ENCODE measurements at places on chromosomes 6 and 20.

- DNase-seq: no peak
Measured at GRCh38 chr6:159906400-159906799, 15.6 kb downstream of the MAS1 start.

- DNase-seq: no peak
Measured at GRCh38 chr6:54617730-54618129, 228.8 kb upstream of the FAM83B start.

- no peak for DNase-seq
Measured at GRCh38 chr6:5992551-5993225, 14.0 kb downstream of the NRN1 start.

GRCh38 chr6:142773859-142774648 lies 170.9 kb downstream of the HIVEP2 start:
- DNase-seq: no peak

GRCh38 chr6:22042706-22043105 lies 254.1 kb downstream of the PRL start:
- no peak for DNase-seq

GRCh38 chr6:153117986-153118879 lies 12.8 kb downstream of the RGS17 start:
- no peak for DNase-seq

DNA sequence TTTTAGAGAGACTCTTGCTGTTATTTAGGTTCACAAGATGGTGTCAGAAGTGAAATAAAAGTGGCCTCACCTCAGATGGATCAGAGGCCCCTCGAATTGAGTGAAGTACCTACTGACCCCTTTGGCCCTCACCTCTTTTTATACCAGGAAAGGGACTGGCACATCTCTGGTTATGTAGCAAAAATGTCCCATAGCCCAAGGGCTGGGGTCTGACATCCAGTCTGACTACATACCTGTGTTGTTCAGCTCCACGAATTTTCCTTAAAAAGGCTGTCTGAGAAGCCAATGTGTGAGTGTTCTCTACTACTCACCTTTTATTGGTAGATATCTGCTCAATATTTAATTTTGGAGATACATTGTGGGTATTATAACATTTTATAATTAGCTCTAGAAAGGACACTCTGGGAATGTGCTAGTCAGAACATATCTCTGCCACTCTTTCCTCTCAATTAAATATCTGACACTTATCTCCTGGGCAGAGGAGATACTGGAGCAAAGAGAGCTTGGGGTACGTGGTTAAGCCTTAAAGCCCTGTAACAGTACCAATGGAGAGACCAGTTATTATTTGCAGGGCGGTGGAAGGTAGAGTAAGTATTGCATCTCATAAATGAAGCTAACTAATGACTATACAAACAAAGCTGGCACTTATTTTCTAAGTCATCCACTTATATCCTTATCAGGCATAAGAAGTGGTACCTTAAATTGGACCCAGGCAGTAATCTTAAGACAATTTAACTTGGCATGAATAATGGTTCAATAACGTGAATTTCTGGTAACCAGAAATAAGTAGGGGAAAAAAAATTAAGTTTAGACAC lies 20.0 kb upstream of the IL22RA2 start:
- DNase-seq: no peak

- DNase-seq: no peak
Measured at GRCh38 chr6:156189714-156190113, 587.5 kb upstream of the ARID1B start.

DNA sequence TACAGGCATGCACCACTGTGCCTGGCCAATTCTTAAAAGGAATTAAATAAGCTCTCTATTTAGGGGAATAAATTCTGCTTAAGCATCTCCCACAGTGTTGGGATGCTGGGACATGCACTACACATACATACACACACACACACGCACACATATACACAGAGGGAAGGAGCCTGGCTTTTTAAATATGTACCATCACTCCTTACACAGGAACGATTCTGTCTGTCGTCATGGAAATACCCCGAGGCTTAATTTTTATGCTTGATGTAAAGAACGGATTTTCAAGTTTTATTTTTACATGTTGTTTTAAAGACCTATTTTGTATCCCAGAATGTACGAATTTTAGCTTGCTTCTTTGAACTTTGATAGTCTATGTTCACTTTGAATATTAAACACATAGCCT lies 95.3 kb downstream of the CD109 start:
- no peak for DNase-seq

GRCh38 chr6:90329386-90330077 lies 32.9 kb upstream of the BACH2 start:
- DNase-seq: no peak

DNA sequence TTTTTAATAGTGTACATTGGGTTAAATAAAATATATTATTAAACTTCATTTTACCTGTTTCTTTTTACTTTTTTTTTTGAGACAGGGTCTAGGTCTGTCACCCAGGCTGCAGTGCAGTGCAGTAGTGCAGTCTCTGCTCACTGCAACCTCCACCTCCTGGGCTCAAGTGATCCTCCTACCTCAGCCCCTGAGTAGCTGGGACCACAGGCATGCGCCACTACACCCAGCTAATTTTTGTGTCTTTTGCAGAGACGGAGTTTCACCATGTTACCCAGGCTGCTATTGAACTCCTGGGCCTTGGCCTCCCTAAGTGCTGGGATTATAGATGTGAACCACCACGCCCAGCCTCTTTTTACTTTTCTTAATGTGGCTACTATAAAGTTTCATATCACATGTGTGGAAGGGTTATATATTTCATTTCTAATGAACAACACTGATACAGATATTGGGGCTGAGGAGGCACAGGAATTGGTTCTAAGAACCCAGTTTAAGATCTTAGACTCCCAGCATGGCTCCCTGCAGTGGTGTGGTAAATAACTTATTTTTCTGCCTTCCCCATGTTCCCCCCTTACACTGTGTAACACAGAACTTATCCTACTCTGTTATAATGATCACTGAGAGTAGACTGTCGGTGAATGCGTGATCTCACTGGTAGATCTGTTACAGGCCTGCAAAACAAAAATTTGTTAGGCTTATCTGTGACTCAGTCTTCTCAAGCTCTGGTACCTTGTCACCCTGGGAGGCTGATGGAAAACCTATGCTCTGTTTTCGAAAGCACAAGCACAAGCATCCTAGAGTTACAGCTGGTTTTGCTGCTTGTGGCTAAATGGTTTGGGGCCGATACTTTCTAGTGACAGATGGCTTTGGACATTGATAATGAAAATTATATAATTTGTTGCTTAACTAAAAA lies 5.8 kb upstream of the ATXN1 start:
- no peak for DNase-seq

- DNase-seq: no peak
Measured at GRCh38 chr20:62342910-62343309, 24.2 kb downstream of the LAMA5 start.

Data from amygdala (tissue), 56 donors.